ENCODE measurements at places on chromosomes 1 and 21.

GRCh38 chr1:100631015-100631551 is 88.5 kb upstream of the VCAM1 start:
- no peak for DNase-seq

- no peak for DNase-seq
These were observed 81.4 kb downstream of the NENF start for GRCh38 chr1:212514056-212514614.

- no peak for DNase-seq
These were observed 18.6 kb downstream of the ABCG1 start for GRCh38 chr21:42237577-42237976.

DNA sequence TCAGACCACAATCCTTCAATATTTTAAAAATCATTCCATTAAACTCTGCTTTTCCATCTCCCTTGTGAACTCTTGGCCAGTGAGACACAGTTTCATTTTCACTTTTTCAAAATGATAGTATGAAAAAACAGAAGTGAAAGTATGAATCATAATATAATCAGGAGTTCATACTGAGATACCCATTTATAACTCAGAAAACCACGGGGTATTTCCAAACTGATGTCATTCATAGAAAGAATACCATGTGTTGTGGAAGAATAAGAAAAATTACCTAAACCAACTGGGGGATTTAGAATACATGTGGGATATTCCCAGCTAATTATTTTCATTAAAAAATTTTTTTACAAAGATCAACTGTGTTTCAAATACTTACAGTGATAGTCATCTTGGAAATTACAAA is 149.9 kb downstream of the MRPL39 start:
- no peak for DNase-seq

- DNase-seq = no peak
These were observed 603.6 kb downstream of the NPHP4 start for GRCh38 chr1:5388622-5389021.

- DNase-seq = no peak
These were observed 6.5 kb downstream of the PADI4 start for GRCh38 chr1:17314491-17314971.

DNA sequence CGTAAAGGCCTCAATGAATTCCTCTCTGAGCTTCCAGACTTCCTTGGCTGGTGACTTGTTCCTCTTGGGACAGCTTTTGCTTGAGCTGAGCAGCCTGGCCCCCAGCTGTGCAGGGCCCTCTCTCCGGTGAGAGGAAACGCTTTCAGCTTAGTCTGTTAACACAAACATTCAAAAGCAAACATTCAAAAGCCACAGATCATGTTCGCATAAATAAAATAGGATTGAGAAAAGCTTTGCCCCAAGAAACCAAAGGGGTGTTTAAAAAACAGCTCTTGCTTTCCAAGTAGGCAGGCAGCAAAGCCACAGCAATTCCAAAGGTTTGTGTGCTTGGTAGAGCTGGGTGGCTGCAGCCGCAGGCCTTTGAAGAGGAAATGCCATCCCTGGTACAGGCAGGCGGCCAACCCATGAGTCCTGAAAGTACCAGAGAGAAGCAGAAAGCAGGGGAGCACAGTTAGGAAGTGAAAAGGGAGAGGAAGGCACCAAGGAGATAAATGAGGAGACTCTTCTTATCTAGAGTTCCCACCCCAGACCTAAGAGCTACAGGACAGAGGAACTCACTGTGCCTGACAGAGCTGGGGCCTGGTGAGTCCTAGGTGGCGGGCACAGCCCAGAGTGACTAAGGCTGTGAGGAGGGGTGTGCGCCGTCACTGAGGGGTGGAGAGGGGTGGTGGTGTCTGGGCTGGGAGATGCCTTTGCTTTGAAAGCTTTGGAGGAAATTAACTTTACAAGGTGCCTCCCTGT is 48.4 kb downstream of the CCN1 start:
- no peak for DNase-seq

DNA sequence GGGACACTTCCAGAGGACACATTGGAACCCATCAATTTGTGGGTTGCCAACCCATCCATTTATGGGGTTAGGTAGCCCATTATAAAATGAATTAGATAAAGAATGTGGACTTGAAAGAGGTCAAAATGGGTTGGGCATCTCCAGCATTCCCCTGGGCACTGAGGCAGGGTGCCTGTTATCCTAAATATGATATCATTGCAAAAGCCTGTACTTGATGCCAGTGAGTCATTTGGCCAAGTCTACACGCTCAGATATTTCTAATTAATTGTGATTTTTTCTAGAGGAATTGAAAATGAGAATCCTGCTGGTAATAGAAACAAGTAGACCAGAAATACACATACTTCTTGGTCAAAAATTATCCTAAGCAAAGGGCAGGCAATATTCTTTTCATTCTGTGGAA is 21.9 kb upstream of the NBL1 start:
- no peak for DNase-seq

GRCh38 chr1:178342745-178343144 is 154.0 kb downstream of the CLEC20A start:
- no peak for DNase-seq

DNA sequence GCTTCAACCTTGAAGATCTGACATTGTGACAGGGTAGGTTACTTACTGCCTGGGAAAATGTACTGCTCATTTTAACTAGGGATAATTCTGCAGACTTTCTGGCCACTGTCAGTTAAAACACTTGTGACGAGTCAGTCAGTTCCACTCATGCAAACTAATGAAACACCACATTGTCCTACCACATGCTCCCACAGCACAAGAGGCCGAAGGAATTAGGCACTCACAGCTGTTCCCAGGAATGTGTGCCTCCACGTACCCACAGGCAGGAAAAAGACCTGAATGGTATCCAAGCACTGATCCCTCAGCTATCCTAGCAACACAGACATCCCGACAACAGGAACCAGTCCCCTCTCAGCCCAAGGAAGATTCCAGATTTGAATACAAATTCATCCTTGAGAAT is 12.3 kb downstream of the BCAR3 start:
- DNase-seq = no peak

GRCh38 chr1:83706354-83706938 is 292.5 kb downstream of the TTLL7 start:
- DNase-seq = no peak

- no peak for DNase-seq
These were observed 505.2 kb upstream of the ZRANB2 start for GRCh38 chr1:71586030-71586429.

GRCh38 chr21:45556645-45557615 is 14.7 kb upstream of the SLC19A1 start:
- peak; percentile 76 for DNase-seq

DNA sequence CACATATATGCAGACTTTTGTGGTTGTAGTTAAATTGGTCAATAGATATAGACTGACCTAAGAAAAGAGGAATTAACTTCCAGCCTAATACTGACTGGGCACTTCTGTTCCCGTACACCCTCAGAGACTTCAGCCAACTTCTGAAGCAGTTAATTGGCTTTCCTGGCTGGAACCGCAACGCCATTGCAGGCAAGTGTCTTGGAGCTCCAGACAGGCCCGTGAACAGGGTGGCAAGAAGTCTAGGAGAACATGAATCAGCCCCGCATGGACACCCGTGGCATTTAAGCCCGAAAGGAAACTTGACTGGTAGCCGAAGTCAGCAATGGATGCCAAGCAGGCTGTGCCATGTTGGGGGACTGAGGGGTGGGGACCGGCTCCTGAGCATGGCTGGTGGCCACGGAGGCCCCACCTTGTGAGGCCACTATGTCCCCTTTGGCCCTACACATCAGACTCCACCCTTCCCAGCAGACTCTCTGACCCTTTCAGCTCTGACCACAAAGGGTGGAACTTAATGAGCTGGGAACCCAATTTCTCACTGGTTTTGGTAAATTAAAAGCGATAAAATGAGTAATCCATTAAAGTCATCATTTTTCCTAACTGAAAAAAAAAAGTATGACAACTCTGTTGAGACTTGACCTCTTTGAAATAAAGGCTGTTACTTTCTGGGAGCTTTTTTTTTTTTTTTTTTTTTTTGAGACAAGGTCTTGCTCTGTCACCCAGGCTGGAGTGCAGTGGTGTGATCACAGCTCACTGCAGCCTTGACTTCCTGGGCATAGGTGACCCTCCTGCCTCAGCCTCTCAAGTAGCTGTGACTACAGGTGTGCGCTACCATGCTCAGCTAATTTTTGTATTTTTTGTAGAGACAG is 54.1 kb downstream of the RUNX1 start:
- DNase-seq = no peak

DNA sequence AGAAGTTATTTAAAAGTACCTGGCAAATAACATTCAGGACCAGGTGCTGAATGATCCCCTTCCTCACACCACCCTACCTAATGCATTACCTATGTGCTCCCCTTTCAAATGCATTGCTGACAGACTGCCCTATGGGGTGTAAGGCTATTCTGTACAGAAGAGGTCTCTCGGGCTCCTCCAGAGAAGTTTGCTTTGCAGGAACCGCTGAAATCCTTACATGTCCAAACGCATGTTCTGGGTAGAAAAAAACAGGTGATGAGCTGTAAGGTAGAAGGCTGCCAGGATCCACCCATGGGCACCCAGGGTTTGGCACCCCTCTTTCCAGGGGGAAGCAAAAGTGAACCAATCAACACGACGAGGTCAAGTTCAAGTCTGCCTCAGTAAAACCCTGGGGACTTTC is 58.3 kb upstream of the TARBP1 start:
- no peak for DNase-seq

GRCh38 chr21:36194024-36194423 is 37.4 kb downstream of the DOP1B start:
- DNase-seq = no peak

DNA sequence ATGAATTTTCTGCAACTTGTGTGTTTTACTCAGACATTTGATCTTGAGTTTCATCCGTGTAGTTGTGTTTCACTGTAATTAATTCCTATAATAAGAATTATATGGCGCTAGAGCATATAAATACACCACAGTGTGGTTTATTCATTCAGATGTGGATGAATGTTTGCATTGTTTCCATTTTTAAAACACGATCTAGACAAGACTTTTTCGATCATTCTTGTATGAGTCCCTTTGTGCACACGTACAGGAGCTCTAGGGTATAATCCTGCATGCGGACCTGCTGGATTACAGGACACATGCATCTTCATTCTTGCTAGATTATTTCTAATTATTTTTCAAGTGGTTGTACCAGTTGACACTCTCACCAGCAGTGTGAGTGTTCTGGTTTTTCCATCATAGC is 46.8 kb upstream of the CNIH3 start:
- no peak for DNase-seq

DNA sequence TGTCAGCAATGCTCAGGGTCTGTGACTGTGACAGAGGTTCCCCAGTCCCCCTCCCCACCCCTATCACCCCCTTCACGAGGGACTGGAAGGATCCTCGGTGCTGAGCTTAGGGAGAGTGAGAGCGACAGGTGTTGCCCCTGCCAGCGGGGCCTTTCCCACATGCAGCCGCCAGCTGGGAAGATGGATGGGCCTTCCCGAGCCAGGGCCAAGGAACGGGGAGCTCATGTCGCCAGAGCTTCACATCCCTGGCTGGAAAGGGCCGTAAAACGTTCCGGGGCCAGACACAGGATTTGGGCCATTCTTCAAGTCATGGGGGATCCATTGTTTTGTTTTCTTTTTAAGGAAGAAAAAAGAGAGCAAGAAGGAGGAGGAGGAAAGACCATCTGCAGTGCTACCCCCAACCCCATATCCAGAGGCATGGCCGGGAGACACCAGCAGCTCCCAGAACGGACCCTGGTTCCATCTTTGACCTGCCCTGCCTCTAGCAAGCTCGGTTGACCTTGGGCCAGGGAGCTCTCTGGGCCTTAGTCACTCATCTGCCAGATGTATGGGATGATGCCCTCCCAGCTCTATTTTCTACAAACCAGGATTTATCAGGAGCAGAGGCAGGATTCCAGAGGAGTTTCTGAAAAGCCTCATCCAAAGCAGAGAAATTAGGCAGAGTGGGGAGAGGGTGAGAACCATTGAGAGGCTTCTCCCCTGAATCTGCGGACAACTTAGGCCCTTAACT is 54.1 kb downstream of the TAS1R2 start:
- no peak for DNase-seq

DNA sequence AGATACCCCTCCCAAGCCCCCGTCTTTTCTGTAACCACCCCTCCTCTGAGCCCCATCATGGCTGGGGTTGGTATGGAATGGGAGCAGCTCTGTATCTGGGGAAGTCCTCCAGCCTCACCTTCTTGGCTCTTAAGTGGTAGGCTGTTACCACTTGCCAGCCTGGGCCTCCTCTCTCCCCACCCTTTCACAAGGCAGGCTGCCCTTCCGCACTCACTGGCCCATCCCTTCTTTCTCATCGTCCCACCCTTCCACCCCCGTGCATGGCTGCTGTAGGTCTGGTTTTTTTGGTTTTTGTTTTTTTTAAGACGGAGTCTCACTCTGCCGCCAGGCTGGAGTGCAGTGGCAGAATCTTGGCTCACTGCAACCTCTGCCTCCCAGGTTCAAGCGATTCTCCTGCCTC is 5.2 kb downstream of the CYB561D1 start:
- DNase-seq = no peak

DNA sequence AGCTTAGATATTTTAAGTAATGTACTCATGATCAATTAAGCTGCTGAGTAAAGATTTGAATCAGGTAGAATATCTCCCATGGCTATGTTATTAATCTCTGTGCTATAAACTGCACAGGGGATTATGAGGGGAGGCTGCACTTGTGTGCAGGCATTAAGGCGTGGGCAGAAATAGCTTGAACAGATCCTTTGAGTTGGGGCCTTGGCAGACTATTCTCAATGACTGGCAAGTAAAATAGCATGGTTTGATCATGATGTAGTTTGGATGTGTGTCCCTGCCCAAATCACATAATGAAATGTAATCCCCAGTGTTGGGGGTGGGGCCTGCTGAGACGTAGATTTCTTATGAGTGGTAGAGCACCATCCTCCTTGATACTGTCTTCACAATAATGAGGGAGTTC is 220.3 kb downstream of the PLPP3 start:
- no peak for DNase-seq

- peak; percentile 82 for DNase-seq
These were observed 8.5 kb downstream of the COLGALT2 start for GRCh38 chr1:184028854-184029623.

DNA sequence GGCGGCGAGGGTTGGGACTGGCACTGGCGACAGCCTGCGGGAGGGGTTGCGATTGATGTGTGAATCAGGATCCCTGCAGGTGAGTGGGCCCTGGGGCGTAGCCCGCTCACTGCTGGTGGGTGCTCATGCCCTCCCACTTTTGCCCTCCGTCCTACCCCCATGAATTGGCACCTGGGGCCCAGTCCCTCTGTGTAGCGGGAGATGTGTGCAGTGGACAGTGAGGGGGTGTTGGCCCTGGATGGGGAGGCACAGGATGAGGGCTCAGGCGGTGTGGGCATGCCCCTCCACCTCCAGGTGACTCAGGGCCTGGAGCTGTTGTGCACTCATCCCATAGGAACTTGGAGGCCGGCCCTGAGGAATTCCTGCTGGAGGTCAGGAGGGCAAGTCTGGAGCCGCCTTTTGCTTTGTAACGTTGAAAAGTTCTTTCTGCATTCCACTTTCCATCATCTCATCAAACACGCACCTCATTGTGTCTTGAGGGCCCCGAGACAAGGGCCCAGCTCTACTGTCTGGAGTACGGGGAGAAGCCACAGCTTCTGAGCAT is 3.0 kb downstream of the PEAR1 start:
- DNase-seq = no peak

DNA sequence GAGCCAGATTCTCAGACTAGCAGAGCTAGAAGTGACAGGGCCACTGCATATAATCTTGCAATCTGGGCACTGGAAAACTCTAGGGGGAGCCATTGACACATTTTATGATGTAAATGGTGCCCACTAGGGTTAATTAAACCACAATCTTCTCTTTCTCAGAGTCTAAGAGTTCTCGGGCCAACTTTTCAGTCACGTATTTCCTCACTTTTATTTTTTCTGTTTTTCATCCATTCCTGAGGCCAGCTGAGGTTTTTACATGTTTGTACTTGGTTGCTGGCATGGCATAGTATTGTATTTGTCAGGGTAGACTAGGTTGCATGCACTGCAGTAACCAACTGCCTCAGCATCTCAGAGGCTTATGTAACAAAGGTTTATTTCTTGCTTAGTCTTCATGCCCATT is 138.2 kb downstream of the ZNF326 start:
- no peak for DNase-seq
